ENCODE measurements at places on chromosomes 2 and 18.
A peak's percentile ranks its signal among the peaks of the same experiment; 100 is the strongest.

DNA sequence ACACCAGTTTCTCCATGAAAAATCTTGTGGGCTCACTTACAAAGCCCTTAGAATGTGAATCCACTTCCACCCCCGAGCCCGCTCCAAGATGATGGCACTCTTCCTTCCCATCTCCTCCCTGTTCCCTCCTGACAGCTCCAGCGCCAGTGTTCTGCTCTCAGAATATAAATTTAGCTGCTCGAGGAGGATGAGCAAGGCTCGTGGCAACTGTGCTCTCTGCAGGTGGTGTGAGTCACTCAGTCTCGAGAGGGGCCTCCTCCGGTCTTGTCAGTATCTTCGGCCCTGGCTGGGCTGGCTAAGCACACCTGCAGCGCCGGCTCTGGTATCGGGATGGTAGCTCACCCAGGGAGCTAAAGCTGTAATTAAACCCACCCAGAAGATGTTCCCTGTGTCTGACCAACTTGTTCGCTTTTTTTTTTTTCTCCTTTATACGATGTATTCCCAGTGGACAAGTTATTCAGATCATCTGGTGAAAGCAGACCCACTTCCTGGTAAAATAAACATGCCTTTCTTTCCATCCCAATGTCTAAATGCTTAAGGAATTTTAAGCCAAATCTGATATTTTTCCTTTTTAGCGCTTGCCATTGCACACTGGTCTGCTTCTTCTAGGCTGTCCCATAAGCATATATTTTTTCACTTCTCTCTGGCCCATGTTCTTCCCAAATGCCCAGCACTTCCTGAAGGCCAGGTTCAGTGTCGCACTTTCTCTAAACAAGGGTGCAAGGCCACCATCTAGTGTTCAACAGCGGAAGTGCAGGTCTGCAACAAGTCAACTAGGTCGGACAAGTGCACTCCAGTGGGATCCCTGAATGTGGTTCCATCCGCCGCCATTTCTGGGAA, 31.4 kb upstream of the YPEL5 start:
- DNase-seq = peak; percentile 51

DNA sequence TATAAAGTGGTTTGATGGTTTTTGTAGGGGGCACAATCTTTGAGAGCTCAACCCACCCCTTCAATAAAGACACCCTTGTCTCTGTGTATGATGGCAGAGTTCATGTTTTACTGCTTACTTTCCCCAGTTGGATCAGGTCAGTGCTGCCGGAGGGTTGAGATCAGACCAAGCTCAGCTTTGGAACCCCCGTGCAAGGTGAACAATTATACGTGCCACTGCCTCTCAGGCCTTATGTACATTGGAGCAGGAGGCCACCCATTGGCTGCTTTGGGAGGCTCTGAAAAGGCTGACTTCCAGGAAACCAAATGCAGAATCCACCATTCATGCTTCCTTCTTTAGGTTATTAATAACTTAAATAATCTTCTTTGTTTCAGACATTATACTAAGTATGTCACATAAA, 103.4 kb upstream of the EPAS1 start:
- no peak for DNase-seq

DNA sequence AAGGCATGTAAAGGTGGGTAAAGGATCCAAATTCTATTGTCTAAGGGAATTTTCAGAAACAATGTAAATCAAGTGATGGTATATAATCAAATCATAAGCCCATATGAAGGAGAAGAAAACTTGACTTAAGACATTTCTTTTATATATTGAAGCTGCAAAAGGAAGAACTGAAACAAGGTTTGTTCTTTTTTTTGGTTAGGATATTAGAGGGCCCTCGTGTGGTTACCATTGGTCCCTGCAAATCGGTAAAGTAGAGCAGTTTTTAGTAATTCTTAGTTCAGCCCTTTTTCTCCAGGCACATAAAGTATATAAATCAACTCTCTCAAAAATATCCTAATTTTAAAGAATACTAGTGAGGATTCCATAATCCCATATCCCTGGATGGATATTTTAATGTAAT, 105.6 kb upstream of the STK17B start:
- DNase-seq = no peak

GRCh38 chr18:42105394-42105793, 150.4 kb downstream of the PIK3C3 start:
- DNase-seq = no peak

GRCh38 chr2:47601568-47601967, 181.4 kb upstream of the MSH6 start:
- DNase-seq = no peak

DNA sequence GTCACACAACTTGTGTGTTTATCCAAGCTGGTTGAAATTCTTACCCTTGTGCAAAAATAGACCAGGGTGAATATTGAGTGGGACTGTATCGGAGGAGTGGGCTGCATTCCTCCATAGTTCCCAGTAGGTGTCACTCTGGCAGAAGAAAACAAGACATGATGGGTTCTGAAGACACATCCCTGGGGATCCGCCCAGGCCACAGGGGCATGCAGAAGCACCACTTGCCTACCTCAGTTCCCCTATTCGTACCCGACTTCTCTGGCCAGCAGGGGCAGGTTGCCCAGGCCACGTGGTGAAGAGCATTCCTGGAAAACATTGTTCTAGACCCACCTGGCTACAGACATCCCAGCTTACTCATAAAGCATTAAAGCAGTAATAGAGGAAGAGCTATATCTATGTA, 168.2 kb downstream of the FAM210A start:
- DNase-seq = no peak

- no peak for DNase-seq
Observed at GRCh38 chr2:127733816-127734537, 32.7 kb downstream of the SFT2D3 start.

DNA sequence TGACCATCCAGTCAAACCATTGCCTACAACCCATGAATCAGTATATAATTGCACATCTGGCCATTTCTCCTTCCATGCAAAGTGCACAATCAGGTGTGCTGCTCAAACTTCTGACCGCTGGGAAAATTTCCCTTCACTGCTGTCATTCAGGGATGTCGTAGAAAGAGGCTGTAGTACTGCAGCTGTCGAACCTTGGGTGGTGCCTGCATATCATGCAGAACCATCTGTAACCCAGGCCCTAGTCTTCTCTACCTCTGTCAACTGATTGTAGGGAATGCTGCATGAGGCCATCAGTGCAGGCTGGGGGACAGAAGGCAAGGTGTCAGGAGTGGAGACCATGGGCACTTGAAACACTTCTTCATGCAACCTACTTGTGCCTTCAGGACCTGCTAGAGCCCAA, 267.5 kb downstream of the CALCRL start:
- DNase-seq = no peak

- DNase-seq = no peak
Observed at GRCh38 chr2:38214209-38214717, 138.3 kb upstream of the CYP1B1 start.

Measured in activated CD4-positive, alpha-beta T cell treated with anti-CD3 and anti-CD28 coated beads, Interleukin-2, amount 50 U/mL, for 4 hours (primary cell).